ENCODE measurements at places on chromosomes 6 and 20.

DNA sequence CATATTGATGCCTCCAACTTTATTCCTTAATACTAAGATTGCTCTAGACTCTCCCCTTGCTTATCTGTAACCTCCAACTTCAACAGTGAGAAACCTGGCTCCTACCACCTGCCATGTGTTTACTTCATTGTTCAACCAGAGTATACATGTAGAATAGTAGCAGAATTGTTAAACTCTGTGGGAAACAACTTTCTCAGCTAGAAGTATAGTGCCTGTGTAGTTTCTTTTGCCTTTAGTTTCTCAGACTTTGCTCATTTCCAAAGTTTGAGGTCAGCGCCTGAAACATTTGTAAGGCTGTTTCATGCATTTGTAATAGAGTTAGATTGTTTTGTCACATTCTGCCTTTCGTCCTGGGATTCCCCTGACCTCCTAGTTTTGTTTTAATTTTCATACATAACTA is 34.9 kb upstream of the HECA start:
- DNase-seq, result no peak

- DNase-seq, result peak; percentile 80
Observed at GRCh38 chr6:122709922-122710512, 69.5 kb upstream of the FABP7 start.

- DNase-seq, result no peak
Observed at GRCh38 chr6:74087899-74088298, 391.9 kb downstream of the CD109 start.

GRCh38 chr20:33310327-33310899 is 27.4 kb downstream of the BPIFB1 start:
- no peak for DNase-seq

DNA sequence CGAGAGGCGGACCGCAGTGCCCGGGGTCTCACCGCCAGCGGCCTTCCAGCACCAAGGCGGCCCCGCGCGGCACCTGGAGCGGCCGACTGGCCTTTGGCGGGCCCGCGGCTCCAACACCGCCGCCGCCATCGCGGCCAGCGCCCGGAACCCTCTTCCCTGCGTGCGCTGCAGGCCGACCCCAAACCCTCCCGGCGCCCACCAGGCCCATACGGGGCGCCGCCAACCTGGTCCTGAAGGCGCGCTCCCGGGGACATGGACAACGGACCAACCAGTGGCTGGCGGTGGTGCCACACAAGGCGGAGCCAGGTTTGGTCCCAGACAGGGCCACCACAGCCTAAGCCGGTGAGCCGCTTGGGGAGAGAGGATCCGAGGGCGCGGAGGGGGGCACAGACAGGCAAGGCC is 1514.8 kb upstream of the DEFB115 start:
- DNase-seq, result no peak

DNA sequence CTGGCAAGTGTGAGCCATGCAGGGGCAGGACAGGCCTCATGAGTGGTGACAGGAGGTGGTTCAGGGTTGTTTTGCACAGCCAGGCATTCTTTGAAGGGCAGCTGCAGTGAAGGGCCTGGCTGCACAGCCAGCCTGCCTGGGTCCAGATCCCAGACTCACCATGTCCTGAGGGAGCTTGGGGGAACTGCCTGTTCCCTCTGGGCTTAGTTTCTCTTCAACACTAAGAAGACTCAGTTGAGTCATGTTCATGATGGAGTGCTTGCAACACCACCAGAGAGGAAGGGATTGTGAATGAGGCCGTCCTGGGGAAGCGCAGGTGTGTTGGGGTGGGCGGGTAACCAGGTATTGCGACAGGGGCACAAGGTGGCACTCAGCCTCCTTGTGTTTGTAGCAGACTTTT is 102.4 kb downstream of the CDH26 start:
- DNase-seq, result no peak

DNA sequence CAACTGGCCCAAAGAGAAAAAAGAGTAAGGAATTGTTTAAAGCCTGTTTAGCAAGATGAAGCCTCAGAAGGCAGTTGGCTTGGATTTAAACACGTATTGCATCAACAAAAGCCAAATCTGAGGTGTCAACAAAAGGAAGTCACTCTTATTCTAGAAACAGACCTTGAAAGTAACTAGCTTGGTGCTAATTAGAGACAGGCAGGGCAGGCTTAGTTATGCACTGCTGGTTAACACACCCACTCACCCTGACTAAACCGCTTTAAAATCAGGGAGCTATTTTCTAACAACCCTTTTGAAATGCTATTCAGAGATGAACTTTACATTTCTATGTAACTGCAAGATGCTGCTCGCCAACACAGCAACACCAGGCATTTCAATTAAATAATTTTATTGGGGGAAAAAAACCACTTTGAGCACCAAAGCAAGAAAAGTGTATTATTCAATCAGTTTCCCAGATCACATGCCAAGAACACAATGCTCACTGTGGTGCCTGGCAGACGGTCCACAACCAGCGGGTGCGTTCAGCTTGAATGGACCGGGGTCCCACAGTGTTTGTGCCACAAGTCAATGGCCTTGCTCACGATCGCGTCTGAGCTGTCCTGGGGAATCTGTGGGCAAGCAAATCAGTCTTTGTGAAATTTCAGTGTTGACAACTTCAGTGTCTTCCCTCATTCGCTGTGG is 23.6 kb downstream of the TBC1D7 start:
- no peak for DNase-seq

- DNase-seq, result peak; percentile 71
Observed at GRCh38 chr6:110201151-110201884, 21.1 kb downstream of the CDC40 start.

DNA sequence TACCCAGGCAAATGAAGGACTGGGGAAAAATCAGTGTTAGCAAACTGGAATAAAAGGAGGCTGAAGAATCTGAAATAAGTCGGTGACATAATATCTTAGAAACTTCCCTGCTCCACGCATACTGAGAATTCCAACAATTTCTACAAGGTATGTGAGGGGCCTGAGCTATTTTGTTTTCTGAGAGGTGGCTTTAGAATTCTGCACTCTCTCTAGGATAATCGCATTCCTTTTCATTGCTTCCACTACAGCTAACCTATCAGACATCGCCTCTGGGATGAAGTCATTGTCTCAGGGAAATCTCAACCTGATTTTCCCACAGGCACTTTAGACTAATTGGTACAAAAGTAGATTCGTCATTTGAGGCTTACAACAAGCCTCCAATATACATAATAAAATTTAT is 740.8 kb downstream of the PHF3 start:
- DNase-seq, result no peak

GRCh38 chr6:54722328-54722727 is 124.2 kb upstream of the FAM83B start:
- DNase-seq, result no peak

DNA sequence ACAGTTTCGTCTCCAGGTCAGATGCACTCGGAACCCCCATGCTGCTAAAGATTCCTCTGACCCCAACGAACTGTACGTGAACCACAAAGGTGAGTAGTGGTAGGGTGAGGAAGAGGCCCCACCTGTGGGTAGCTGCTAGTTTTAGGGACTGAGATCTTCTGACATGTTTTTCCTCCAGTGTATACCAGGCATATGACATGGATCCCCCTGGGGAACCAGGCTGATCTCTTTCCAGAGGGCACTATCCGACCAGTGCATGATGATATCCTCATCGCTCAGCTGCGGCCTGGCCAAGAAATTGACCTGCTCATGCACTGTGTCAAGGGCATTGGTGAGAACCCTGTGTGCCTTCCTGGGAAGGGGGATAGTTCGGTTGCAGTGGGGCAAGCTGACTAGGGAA is 3.2 kb downstream of the POLR1C start:
- DNase-seq, result no peak

GRCh38 chr20:54029176-54029575 is 41.2 kb downstream of the BCAS1 start:
- DNase-seq, result no peak

- peak; percentile 88 for DNase-seq
Observed at GRCh38 chr20:32761831-32762753, at the start of gene DNMT3B. Gene DNMT3B, plus strand, starts transcription at chr20:32762385. Its CDS starts 17,939 bp downstream, at chr20:32780324.

- DNase-seq, result no peak
Observed at GRCh38 chr20:2207770-2208097, 88.1 kb upstream of the TGM3 start.

- DNase-seq, result no peak
Observed at GRCh38 chr6:23705697-23706096, 420.3 kb upstream of the NRSN1 start.

DNA sequence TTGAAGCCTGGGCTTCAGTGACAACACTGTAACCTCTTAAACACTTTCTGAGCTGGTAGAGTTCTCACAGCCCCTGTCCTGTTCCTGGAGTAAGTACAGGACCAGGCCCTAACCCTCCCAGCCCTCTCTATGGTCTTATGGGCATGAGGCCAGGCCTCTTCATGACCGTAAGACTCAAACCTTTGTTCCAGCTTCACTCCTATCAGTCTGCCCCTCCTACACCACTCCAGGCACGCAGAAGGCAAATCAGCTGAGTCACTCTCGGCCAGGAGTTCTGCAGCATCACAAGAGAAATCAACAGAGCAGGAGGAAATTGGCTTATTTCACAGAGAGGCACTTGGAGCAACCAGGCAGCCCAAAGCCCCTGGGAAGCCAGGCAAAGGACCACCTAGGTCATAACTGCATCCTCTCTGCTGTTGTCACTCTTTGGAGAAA is 25.3 kb upstream of the CHD6 start:
- DNase-seq, result peak; percentile 90

GRCh38 chr6:73264446-73264845 is 1.4 kb upstream of the KHDC1 start:
- DNase-seq, result no peak

DNA sequence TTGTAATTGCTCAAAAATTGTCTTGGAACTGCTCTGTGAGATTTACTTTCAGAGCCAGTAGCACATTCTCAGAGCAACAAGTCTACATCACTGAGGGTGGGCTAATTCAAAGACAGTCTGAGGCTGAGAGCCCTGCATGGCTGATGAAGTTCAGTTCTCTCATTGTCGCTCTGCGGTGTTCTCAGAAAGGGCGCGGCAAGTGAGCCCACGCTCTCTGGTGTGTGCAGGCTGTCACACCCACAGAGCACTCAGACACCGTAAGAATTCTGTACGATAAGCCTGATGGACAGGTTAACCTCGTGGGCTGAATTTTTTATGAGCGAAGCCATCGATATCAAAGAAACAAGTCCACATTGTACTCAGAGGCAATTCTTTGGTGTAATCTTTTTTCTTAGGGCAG is 557.8 kb downstream of the HACE1 start:
- no peak for DNase-seq

DNA sequence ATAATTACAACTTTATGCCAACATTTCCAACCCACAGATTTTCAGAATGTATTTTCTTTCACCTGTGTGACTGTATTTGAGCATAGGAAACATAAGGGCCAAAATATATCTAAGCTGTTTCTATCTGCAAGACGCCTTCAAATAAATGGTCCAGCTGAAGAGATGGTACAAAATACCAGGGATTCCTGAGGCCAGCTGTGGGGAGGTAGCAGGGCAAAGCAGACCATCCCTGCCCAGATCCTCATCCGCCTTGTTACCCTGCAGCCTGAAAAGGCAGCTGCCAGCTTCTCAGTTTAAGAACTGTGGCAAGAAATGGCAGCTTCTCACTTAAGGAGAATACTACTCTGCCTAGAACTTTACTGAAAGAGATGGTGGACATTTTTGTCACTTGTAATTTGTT is 143.3 kb downstream of the KHDC1L start:
- DNase-seq, result no peak

All from hematopoietic multipotent progenitor cell treated with erythropoietin and hydrocortisone succinate and interleukin-3 and kit ligand, for 6 days (in vitro differentiated cells).